Cardiac septum (tissue), 1 donor: ENCODE measurements at places on chromosomes 3 and 15. TPM values are rescaled to one million over a fixed set of nuclear protein-coding genes. Genes with fewer than 3 reads are reported as not detected.

Gene PTPRG
- total RNA-seq: 34.3 TPM

DNA sequence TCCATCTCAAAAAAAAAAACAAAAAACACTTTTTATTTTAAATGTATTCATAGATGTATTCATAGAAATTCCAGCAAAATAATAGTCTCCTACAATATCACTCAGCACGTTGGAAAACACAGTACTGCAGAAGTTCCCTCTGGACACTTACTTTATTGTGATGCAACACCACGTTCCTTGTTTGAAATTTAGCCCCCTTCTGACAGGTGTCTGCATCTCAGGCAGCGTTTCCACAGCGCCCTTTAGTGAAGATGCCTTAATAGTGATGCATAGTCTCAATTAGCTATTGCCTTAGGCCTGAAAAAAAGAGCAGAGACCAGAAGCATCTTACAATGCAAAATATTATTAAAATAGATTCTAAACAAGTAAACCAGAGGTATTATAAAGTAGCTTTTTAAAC lies 20.3 kb downstream of the IL12A start:
- no peak for DNase-seq

DNA sequence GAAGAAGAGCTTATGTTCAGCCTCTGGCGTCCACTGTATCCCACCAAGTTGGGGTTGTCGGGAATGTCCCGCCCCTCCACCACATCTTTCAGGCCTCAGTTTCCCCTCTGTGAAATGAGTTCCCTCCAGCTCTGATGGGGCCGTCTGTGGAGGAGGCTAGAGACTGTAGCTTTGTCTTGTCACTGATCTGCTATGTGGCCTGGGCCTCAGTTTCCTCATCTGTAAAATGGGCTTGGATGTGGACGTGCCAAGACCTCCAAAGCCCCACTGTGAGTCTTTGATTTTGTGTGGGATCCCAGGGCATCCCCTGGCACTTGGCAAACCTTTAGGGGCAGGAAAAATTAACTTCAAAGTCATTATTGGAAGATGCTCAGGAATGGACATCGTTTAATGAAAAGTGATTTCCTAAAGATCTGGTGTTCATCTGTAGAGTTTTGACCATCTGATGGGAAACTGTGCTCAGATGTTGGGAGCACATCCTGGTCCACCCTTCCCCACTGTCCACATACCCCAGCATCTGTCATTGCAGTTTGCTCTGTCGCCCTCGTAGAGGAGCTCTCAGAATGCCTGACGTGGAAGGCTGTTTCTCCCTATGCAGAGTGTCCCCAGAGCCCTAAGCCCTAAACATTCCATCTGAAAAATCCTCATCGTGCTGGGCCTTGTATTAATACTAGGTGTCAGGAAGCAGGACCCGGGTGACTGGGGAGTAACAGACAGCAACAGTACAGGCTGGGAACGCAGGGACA lies 28.5 kb downstream of the SLC6A6 start:
- DNase-seq: no peak

GRCh38 chr3:134211797-134212196 lies 38.9 kb downstream of the RYK start:
- no peak for DNase-seq

DNA sequence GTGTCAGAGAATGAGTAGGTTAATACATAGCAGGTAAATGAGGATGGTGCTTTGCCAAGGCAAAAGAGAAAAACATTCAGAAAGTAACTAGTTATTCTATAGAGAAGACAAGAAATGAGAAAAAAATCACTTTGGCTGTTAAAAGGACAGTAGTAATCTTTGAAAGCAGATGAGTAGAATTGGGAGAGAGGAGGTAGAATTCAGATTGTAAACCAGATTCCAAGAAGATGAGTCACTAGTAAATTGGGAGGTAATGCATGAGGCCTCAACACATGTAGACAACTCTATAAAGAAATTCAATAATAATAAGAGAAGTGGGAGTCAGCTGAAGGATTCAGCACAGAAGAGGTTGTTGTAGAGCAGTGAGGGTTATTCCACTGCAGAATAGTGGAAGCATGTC lies 81.4 kb downstream of the MBNL1 start:
- DNase-seq: no peak
